ENCODE measurements at places on chromosomes 1 and 21.

DNA sequence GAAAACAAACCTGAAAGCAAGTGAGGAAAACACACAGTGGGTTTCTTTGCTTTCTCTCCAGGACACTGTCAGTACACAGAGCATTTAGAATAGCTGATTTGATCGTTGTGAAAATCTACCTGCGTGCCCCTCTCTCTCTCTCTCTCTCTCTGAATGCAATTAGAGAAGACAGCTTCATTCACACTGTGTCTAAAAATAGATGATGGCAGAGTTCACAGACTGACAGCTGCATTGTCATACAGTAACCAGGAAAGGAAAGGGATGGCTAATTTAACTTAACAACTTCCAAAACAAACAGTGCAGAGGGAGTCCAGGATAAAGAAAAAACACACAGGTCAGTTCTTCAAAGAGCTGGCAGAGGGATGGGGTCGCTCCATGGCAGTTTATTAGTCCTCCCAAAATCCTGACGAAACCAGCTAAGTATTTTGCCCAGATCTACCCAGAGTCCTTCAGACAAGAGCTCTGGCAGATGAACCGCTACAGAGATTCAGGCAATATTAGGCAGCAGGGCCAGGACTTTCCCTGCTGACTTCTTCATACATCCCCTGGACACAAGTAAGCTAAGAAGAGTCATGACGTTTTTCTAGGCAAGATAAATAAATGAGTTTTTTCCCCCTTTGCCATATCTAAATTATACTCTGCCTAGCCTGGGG lies 58.9 kb downstream of the WLS start:
- DNase-seq, result no peak

DNA sequence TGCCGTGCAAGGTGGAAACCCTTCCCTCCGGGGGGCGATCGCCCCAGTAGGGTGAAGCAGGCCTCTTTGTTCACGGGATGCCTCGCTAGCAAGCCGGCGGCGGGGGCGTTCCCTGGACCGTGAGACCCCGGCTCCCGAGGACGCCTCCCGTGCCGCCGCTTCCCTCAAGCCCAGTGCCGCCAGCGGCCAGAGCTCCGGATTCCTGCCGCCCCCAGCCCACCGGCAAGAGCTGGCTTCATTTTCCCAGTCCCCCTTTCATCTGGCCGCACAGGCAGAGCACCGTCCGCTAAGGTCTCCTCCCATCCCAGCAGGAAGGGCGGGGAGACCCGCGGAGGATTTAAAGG lies 16.3 kb downstream of the IER5 start:
- DNase-seq, result no peak

DNA sequence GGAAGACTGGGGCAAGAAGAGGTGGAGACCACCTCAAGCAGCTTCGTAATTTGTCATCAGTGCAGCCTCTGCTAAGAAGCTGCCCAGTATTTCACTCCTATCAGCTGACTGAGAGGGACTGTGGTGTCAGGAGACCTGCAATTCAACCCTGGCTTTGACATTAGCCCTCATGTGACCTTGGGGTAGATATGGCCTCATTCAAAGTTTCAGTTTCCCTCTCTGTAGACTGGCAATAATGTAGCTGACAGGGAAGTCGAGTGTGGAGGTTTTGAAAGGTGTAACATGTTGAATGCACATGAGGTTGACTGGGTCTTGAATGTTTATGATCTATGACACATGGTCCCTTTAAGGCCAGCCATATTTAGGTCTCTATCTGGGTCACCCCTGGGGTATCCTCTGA lies 2.2 kb upstream of the SPRR4 start:
- no peak for DNase-seq

DNA sequence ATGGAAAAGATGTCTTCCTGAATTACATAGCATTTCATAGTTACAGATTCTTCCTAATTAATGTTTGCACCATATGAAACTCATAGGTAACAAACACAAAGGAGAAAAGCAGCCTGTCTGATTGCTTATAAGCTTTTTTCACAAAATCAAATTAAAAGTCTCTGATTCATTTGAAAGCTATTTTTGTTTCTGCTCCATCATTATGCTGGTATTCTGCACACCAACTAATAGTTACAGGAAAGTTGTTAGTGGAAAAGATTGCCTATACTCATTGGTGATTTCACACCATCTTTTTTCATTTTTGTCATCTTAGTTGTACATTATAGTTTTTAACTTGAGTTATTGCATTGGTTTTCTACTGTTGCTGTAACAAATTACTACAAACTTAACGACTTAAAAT lies 70.0 kb downstream of the PRKAA2 start:
- DNase-seq, result no peak

DNA sequence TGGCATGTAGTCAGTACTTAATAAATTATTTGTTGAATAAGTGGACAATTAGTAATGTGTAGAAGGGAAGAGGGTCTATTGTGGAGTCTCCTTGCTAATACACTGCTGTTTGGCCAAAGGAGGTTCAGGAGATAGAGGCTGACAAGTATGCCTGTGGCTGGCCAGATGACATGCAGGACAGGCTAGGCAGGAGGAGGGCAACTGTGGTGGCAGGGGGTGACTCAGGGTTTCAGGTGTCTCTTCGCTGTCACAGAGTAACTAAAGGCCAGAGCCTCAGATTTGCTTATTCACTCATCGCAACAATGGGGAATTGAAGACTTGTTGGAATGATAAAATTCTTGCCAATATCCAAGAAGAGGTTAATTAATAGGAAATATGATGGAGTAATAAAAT lies 33.1 kb downstream of the THRAP3 start:
- no peak for DNase-seq

GRCh38 chr1:31639543-31639942 lies 5.1 kb downstream of the PEF1 start:
- no peak for DNase-seq

- no peak for DNase-seq
These were observed 106.3 kb downstream of the RERE start for GRCh38 chr1:8711151-8711550.

DNA sequence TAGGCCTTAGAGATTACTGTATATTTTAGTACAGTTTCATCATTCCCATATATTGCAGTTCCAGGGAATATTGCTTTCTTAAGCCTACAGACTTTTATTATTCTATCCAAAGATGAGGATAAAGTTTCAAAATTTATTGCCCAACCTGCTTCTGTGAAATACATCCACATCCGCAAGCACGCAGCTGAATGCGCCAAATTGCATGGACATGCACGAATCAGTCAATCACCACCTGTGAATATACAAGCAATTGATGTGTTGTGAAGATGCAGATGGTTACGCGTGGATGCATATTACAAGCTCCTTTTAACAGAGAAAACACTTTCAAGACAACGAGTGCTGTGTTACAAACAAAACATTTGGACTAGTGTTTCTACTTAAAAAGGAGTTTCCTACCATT lies 577.8 kb upstream of the PLXNA2 start:
- DNase-seq, result no peak

DNA sequence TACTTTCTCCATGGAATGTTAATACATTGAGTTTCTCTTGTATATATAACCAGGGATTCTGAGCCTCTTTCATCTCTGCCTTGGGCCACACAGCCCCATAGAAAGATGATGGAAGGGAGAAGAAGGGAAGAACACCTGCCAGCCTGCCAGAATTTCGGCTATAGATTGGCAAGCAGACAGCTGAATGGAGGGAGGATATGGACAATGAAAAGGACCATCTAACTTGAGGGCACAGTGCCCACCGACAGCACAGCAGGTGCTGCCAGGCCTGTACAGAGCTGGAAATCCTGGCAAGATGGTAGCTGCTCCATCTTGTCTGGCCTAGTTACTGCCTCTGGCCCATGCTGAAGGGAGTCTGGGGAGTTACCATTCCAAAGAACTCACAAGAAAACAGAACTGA lies 244.3 kb downstream of the FGGY start:
- DNase-seq, result no peak

- DNase-seq, result no peak
These were observed 49.5 kb downstream of the ATP5PO start for GRCh38 chr21:33865996-33866575.

GRCh38 chr1:35475856-35476674 lies 81.1 kb downstream of the KIAA0319L start:
- DNase-seq, result no peak

DNA sequence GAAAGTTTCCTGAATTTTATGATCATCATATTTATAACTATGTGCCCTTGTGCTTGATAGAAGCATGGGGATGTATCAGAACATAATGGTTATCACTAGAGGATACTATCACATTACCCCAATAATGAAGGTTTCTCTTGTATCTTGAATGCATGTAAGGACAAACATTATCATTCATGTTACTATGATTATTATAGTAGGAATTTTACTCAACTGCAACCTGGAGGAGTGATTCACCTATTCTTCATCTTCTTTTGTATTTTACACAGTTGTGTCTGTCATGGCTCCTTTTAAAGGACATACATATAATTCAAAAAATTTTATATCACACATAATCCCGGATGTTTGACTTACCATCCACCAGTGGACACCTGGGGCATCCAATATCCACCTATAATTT lies 143.8 kb upstream of the TMPRSS15 start:
- no peak for DNase-seq

GRCh38 chr1:233446935-233447334 lies 119.4 kb downstream of the MAP3K21 start:
- DNase-seq, result no peak

DNA sequence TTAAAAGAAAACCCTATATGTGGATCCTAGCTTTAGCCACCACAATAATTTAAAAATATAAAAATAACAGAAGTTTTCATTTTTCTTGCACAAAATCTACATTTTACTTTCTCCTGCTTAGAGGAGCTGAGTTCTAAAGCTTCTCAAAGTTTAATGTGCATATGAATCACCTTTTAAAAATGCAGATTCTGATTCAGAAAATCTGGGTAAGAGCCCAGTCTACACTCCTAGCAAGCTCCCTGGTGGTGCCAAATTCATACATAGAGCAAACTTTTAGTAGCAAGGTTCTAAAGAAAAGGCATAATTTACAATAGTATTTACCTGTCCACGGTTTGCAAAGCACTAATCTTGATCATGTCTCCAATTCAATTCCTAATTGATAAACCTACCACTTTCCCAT lies 19.3 kb downstream of the RSBN1 start:
- DNase-seq, result no peak
